ENCODE measurements at places on chromosomes 6 and 20. TPM values are rescaled to one million over a fixed set of nuclear protein-coding genes. Genes with fewer than 3 reads are reported as not detected.

DNA sequence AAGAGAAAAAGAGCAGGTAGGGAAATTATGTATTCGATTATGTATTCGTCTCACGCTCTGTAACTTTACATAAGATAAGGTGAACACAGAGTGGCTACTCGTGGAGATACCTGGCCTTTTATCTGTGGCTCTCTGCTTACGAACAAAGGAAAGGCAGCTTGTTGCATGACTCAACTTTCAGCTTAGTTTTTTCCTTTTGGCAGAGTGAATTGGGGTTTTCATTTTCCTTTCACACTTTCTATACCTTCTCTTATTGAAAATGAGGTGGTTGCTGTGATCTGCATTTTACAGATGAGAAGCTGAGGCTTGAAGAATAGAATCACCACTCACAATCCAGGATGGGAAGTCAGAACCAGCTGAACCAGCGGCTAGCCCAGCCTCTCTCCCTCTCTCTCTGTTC, 13.3 kb upstream of the KCNK15 start:
- peak; percentile 28 for DNase-seq

- DNase-seq, result peak; percentile 89
Measured at GRCh38 chr6:56849896-56850295, 105.0 kb upstream of the BEND6 start.

- no peak for DNase-seq
Measured at GRCh38 chr20:49259799-49260198, 18.1 kb downstream of the ZNFX1 start.

DNA sequence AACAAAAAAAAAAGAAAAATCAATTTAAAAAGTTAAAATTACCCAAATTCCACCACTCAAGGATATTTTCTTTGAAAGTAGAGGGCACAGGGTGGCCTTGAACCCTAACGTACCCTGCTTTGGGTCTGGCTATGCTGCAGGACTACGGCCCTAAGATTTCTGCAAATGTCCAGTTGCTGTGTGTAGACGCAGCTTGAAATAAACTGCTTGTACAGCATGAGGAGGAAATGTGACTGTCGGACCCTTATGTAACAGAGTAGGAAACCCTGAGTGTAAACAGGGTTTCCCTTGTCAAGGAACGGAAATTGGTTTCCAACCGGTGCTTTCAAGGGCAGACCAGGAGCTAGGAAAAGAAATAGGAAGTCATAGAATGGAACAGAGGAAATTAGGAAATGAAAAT, 60.7 kb upstream of the SHLD1 start:
- DNase-seq, result no peak

- no peak for DNase-seq
Measured at GRCh38 chr20:59350330-59351156, 50.1 kb downstream of the EDN3 start.

DNA sequence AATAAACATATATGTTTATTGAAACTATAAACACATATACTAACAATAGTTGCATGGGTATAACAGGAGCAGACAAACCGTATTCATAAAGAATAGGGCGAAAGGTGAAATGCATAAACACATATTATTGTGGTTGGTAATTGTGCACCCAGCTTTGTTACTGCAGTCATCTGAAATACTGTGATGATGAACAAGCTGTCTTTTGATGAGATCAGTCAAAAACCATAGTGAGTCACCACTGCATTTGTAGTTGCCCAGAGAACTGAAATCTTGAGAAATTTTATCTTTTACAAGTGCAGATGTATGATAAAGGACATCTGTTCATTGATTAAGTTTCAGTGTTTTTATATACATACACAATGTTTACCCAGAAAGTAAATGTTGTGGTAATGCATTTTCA, 133.7 kb downstream of the MYO6 start:
- peak; percentile 62 for DNase-seq

GRCh38 chr6:12608016-12608860, 108.3 kb upstream of the PHACTR1 start:
- peak; percentile 44 for DNase-seq

GRCh38 chr6:112503091-112503596, 156.0 kb downstream of the RFPL4B start:
- DNase-seq, result peak; percentile 7

DNA sequence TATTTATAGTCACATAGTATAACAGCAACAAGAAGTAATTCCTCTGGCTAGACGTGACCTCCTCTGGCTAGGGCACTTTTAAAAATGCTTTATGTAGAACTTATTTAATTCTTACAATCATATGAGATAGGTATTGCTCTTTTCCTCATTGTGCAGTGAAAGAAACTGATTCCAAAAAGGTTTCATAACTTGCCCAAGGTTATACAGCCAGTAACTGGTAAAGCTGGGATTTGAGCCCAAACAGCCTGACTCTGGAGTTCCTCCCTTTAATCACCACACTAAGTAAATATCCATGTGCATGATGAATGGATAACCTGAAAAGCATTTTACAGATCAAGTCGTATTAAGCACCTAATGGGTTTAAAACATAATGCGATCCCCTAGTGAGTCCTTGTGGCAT, 214.6 kb downstream of the PRL start:
- peak; percentile 49 for DNase-seq

DNA sequence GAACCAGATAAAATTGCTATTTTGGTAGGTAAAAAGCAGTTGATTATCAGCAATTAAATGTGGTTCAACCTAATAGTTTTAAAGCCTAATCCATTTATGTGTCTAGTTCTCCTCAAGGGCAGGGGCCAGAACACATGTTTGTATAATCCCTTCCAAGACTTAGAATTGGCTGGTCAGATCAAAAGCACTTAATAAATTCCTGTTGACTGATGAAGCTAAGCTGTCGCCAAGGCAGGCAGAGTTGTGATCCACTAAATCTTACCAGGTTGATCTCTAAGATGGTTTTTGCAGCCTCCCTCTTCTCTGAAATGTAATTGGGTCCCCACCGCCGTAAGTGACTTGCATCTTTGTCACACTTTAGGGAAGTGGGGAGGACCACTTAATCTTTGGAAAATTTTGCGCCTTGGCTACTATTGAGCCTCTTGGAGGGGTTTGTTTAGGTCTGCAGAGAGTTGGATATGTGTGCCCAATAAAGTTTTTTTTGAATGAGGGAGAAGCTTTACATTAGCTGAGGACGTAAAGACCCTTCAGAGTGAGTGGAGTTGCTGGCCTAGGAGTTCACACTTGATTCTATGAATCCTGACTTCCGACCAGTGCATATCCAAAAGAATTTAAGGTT, 65.9 kb downstream of the PHF20 start:
- peak; percentile 28 for DNase-seq

The TEAD3 gene
- 12.0 TPM for total RNA-seq

The PHACTR1 gene
- 0.25 TPM for total RNA-seq

The HUS1B gene
- total RNA-seq, result not detected

Data from GM23248 (cell line).